ENCODE measurements at places on chromosomes 3 and 15.

GRCh38 chr3:169968224-169968885 lies 1.7 kb downstream of the SEC62 start:
- no peak for DNase-seq

GRCh38 chr15:62035256-62035924 lies 24.9 kb downstream of the VPS13C start:
- DNase-seq: no peak

- DNase-seq: no peak
Observed at GRCh38 chr3:139944256-139944910, 9.4 kb downstream of the CLSTN2 start.

- no peak for DNase-seq
Observed at GRCh38 chr3:7333125-7333524, 472.2 kb downstream of the GRM7 start.

GRCh38 chr3:162586591-162586990 lies 1090.0 kb downstream of the OTOL1 start:
- DNase-seq: no peak

- no peak for DNase-seq
Observed at GRCh38 chr3:31399271-31399670, 133.5 kb upstream of the STT3B start.

- DNase-seq: no peak
Observed at GRCh38 chr3:9211155-9211950, 38.1 kb downstream of the SRGAP3 start.

GRCh38 chr15:79954661-79955060 lies 16.3 kb downstream of the BCL2A1 start:
- no peak for DNase-seq

DNA sequence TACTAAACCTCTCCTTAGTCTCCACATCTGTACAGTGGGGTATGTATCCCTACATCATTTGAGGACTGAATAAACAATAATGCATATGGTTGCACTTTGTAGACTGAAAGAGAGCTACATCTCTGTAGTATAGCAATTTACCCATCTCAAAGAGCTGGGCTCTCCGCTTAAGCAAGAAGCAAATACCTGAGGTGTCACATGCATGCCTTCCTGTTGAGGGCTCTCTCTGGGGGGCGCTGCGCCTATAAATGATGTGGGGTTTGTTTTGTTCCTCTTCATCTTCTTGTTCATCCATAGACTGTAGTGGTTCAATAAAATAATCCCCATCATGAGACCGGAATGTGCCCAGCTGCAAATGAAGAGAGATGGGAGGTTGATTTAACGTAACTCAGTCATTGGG lies 6.8 kb downstream of the ADAMTS9 start:
- no peak for DNase-seq

GRCh38 chr3:217948-218347 lies 21.4 kb downstream of the CHL1 start:
- DNase-seq: no peak

DNA sequence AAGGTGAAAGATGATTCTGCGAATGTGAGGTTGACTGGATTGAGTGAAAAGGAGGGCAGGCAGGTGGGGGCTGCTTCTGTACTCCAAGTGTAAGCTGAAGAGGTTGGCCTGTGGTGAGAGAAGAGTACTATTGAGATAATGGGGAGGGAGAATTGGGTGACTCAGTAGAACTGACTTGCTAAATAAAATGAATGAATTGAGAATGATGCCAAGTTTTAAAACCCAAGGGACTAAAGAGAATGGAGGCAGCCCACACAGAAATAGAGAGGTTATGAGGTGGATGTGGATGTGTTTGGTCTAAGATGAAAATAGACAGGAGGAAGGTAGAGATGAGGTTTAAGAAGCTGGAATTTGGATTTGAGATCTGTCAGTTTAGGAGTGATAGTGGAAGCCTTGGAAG lies 5.9 kb downstream of the MME start:
- DNase-seq: no peak

GRCh38 chr3:143190101-143190500 lies 70.5 kb downstream of the CHST2 start:
- no peak for DNase-seq

DNA sequence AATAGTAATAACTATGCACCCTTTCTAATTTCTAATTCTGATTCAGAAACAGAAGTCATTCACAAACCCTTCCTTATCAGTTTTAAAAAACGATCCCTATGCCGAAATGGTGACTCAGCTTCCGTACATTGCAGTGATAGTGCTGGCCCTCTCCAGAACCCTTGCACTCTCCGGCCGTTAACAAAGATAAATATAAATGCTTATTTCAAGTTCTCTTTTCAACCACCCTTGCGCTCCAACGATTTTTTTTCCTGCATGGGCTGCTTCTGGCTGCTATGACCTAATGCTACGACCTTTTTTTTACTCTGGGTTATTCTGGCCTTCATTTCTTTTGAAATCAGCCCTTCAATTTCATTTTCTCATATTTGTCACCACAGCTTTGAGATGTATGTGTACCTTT lies 646.2 kb downstream of the NTRK3 start:
- no peak for DNase-seq

DNA sequence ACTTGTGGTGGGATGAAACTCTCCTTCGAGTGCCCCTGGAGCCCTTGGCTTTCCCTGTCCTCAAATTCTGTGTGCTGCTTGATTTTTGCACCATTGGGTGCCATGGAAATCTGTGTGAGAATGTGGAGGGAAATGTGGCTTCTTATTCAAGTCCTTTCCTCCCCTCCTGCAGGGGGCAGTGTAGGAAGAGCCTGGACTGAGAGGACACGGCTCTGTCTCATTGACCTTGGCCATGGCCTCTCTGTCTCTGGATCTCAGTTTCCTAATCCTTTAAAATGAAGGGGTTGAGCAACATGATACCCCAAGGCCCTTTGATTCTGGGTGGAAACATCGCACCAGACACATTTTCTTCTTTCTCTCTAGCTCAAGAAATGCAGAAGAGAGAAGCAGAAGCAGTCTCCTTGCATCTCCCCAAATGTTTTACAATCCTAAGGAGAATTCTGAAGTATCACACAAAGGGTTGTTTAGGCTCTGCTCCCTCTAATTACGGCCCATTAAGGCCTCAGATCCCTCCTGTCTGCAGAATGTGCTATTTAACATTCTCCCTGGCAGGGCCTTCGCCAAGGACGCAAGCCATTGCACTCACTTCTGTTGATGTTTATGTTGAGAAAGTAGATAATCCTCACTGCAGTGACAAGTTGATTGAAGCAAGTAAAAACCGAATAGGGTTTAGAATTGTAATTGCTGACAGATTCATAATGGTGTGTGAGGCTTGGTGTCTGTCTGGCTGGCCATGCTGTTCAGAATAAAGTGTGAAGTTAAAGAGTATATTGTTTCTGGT lies 169.1 kb downstream of the TPRG1 start:
- DNase-seq: no peak

DNA sequence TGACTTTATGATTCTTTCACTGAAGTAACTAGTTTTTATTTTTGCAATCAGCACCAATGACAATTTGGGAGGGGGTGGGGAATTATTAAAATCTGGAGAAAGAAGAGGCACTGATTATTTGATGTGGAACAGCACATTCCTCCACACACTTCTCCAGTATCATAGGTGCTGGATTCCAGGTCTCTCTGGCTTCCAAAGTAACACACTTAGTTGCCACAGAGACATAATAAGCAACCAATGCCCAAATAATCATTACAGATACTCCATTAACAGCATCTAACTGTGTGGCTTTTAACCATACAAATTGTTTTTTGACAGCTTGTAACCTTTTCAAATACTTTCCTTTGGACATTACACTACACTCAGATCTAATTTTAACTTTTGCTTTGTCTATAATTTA lies 131.0 kb upstream of the CDIN1 start:
- no peak for DNase-seq

GRCh38 chr3:35929158-35929557 lies 289.8 kb downstream of the ARPP21 start:
- no peak for DNase-seq

DNA sequence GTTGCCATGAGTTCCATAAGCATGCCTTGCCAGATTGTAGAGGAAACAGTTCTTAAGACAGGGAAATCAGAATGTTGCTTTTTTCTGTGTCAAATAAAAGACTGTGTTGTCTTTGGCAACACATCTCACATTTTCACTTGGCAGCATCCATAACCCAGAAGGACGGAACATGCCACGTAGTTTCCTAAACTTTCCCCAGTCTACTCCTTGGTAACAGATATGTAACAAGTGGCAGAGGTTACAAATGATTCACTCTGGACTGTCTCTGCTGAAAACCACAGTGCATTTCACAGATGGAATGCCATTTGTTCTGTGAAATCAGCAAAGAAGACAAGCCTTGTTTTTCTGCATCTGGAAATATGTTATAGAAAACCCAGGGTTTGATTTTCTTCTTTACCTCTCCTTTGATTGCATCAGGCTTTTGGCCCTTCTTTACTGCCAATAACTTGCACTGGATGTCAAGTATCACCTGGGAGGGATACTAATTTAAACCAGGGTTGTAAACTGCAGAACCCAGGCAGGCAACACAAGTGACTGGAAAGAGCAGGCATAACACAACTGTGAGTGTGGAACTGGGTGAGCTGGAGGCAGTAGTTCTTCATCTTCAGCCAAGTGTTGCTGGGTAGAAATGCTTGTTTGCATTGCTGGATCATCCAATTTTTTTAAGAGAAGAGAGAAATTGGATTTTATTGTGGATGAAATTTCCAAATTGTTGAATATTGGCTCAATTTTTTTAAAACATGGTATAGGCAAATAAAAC lies 124.4 kb upstream of the FOXB1 start:
- no peak for DNase-seq

- no peak for DNase-seq
Observed at GRCh38 chr3:105781871-105782270, 86.9 kb downstream of the CBLB start.

DNA sequence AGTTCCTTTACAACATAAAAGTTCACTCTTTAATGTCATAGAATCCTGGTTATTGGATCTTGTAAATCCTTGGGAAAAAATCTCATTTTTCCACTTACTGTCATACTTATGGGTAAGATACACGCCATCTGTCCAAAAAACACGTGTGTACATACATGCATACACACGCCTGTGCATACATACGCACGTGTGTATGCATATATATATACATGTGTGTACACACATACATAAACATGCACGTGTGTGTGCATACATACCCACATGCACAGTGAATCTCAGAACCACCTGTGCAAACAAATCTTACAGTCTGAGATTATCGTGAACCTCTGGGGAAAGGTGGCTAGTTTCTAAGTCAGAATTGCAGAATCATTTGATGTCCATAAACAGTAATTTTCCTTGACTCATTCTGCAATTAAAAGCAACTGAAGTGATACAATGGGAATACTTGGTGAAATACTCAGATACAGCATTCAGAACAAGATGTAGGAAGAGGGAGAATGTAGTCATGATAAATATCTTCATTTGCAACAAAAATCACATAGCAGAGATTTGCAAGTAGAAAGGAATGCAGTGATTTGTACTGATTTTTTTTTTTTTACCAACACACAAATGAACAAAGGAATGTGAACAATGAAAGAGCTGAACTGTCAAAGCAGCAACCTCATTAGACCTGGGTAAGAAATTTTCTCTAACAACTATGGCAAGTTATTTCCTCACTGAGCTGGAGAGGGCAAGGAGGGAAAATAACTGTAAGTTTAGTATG lies 160.6 kb upstream of the POU1F1 start:
- DNase-seq: no peak

- DNase-seq: no peak
Observed at GRCh38 chr15:60656041-60656440, 177.1 kb upstream of the ICE2 start.

- no peak for DNase-seq
Observed at GRCh38 chr3:141124715-141125114, 73.6 kb downstream of the SPSB4 start.

- no peak for DNase-seq
Observed at GRCh38 chr3:85592256-85592655, 633.5 kb downstream of the CADM2 start.

- no peak for DNase-seq
Observed at GRCh38 chr3:99145031-99145430, 243.5 kb upstream of the DCBLD2 start.

DNA sequence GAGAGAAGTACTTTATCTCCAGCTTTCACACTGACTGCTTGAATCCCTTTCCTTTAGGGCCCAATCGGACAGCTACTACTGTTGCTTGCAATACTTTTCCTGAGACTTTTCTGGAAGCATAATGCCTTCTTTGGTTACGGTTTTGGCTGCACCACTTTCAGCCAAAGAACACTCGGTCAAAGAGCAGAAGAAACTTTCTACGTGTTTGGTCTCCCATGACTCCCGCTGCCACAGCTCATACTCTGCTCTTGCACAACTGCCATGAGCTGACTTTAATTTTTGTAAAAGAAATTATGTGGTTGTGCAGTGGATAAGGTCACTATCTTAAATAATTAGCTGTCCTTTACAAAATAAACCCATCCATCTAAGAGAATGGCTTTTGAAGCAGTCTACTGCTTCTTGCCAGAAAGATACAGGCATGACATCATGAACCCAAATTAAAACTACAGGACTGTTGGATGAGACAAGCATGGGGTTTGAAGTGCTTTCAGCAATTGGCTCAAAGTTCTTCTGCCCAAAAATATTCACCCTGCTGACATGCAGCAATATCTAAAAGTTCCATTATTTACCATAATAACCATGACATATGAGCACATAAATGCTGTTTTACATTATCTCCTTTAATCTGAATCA lies 42.0 kb downstream of the PROS1 start:
- DNase-seq: no peak

- no peak for DNase-seq
Observed at GRCh38 chr3:165643425-165643824, 193.8 kb downstream of the BCHE start.

- no peak for DNase-seq
Observed at GRCh38 chr15:63004211-63004610, 38.3 kb upstream of the TPM1 start.

GRCh38 chr3:14459787-14460186 lies 57.4 kb downstream of the SLC6A6 start:
- DNase-seq: no peak

- DNase-seq: no peak
Observed at GRCh38 chr3:161471211-161471610, 25.4 kb upstream of the OTOL1 start.

DNA sequence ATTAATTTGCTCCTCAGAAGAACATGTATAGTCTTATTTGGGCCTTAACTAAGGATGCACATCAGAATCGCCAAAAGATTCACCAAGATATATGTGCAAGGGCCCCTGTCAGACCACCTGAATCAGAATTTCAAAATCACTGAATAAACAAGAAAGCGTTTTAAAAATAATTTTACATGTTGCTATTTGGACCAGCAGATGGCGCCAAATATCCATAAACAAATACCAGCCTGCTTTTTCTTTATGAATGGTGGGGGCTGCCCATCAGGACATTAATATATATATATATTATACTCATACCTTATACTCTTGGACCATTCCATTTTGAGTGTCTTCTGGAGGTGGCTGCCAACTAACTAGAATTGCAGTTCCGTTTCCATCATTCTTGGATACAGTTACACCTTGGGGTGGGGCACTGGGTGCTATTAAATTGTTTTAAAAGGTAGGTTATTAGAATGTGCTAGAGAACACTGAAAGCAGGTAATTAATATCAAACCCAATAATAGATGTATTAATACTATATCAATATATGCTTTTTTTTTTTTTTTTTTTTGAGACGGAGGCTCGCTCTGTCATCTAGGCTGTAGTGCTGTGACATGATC lies 1108.3 kb downstream of the ROBO1 start:
- DNase-seq: peak; percentile 5

Data from CD4-positive, alpha-beta T cell treated with Interleukin-1 beta for 1 hour (primary cell).